Activated T-helper 1 cell treated with anti-CD3 and anti-CD28 coated beads, Interleukin-12 subunit alpha, Interleukin-12 subunit beta, Interleukin-2, Interleukin-4 antibody, amounts not matched to agents 30 ng/mL and 10 ng/mL and 1 ng/mL, durations not matched to agents 14 hours and 24 hours and 36 hours (primary cell): ENCODE measurements at places on chromosomes 5 and 9. TPM values are rescaled to one million over a fixed set of nuclear protein-coding genes. Genes with fewer than 3 reads are reported as not detected.

DNA sequence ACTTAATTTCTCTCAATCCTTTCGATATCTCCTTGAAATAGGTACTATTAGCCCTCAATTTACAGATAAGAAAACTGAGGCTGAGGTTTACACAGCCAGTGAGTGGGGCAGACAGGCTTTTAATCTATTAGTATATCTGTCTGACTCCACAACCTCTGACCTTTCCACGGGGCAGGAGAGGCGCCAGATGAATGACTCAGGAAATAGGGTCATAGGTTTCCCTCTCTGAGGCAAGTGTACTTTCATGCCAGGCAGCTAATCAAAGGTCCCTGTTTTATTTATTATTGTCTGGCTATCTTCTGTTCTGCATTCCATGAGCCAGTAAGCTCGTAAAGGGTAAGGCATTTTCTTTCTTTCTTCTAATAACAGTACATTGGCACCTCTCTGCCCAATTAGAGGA, 79.6 kb upstream of the KLF4 start:
- no peaks in the 10 kb centered on the region for H3K36me3 ChIP-seq
- no peak overlapping the region for H3K4me3 ChIP-seq
- H3K4me1 ChIP-seq: no peaks in the 10 kb centered on the region
- no peak for DNase-seq
- no peak overlapping the region for H3K27ac ChIP-seq

The GRM6 gene
- not detected in 2 replicates for total RNA-seq

GRCh38 chr9:38337706-38338264, 54.7 kb upstream of the ALDH1B1 start:
- no peak overlapping the region for H3K4me3 ChIP-seq
- H3K27ac ChIP-seq: no peak overlapping the region
- DNase-seq: no peak
- H3K27me3 ChIP-seq: peaks cover 4% of the 10 kb centered on the region
- peaks cover 6% of the 10 kb centered on the region for H3K4me1 ChIP-seq

- H3K4me3 ChIP-seq: no peak overlapping the region
- no peaks in the 10 kb centered on the region for H3K4me1 ChIP-seq
- no peak overlapping the region for H3K27ac ChIP-seq
- no peak for DNase-seq
- H3K36me3 ChIP-seq: no peaks in the 10 kb centered on the region
These were observed 388.0 kb upstream of the TUSC1 start for GRCh38 chr9:26066237-26066636.

The SPATA24 gene
- 4.1 and 5.3 TPM in 2 replicates for total RNA-seq

- H3K4me1 ChIP-seq: peaks cover 27% of the 10 kb centered on the region
- peaks cover 14% of the 10 kb centered on the region for H3K36me3 ChIP-seq
- no peak overlapping the region for H3K27ac ChIP-seq
- H3K27me3 ChIP-seq: peaks cover 61% of the 10 kb centered on the region
- peak overlapping the region; percentile 27 for H3K4me3 ChIP-seq
These were observed 60.3 kb downstream of the FOXD1 start for GRCh38 chr5:73388306-73388684.

The VCAN gene
- 0.05 TPM in 2 replicates for total RNA-seq

- peaks cover 30% of the 10 kb centered on the region for H3K4me1 ChIP-seq
- peak overlapping the region; percentile 15 for H3K4me3 ChIP-seq
- peaks cover 11% of the 10 kb centered on the region for H3K36me3 ChIP-seq
- H3K27me3 ChIP-seq: no peaks in the 10 kb centered on the region
- H3K27ac ChIP-seq: peak overlapping the region; percentile 38
These were observed 224.9 kb downstream of the SNX18 start for GRCh38 chr5:54742417-54742891.

The ACOT12 gene
- total RNA-seq: not detected in 2 replicates

DNA sequence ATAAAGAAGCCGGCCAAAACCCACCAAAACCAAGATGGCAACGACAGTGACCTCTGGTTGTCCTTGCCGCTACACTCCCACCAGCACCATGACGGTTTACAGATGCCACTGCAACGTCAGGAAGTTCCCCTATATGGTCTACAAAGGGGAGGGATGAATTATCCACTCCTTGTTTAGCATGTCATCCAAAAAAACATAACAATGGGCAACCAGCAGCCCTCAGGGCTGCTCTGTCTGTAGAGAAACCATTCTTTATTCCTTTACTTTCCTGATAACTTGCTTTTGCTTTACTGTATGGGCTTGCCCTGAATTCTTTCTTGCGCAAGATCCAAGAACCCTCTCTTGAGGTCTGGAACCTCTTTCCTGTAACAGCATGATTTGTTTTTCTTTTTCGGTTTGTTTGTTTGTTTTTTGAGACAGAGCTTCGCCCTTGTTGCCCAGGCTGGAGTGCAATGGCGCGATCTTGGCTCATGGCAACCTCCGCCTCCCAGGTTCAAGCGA, 2.0 kb upstream of the UAP1L1 start:
- H3K36me3 ChIP-seq: peaks cover 3% of the 10 kb centered on the region
- peaks cover 2% of the 10 kb centered on the region for H3K27me3 ChIP-seq
- H3K4me1 ChIP-seq: peaks cover 9% of the 10 kb centered on the region

The PCDHA5 gene
- total RNA-seq: not detected in 2 replicates

- peaks cover 2% of the 10 kb centered on the region for H3K36me3 ChIP-seq
- H3K4me3 ChIP-seq: no peak overlapping the region
- H3K27ac ChIP-seq: no peak overlapping the region
- peaks cover 3% of the 10 kb centered on the region for H3K27me3 ChIP-seq
These were observed 213.7 kb upstream of the MAP3K1 start for GRCh38 chr5:56601641-56602071.

- peaks cover 33% of the 10 kb centered on the region for H3K4me1 ChIP-seq
- H3K27ac ChIP-seq: no peak overlapping the region
- H3K36me3 ChIP-seq: no peaks in the 10 kb centered on the region
- no peak overlapping the region for H3K4me3 ChIP-seq
- H3K27me3 ChIP-seq: no peaks in the 10 kb centered on the region
These were observed 588.3 kb downstream of the EBF1 start for GRCh38 chr5:158511454-158511853.

- H3K36me3 ChIP-seq: no peaks in the 10 kb centered on the region
- no peak for DNase-seq
- no peaks in the 10 kb centered on the region for H3K4me1 ChIP-seq
- no peak overlapping the region for H3K27ac ChIP-seq
- H3K4me3 ChIP-seq: no peak overlapping the region
These were observed 280.1 kb downstream of the DNAH5 start for GRCh38 chr5:13664377-13664776.

The PCDHGA11 gene
- 0.16 and 0.24 TPM in 2 replicates for total RNA-seq
